COR-L47 (cell line): ENCODE measurements at places on chromosomes 2 and 18.
A peak's percentile ranks its signal among the peaks of the same experiment; 100 is the strongest.

DNA sequence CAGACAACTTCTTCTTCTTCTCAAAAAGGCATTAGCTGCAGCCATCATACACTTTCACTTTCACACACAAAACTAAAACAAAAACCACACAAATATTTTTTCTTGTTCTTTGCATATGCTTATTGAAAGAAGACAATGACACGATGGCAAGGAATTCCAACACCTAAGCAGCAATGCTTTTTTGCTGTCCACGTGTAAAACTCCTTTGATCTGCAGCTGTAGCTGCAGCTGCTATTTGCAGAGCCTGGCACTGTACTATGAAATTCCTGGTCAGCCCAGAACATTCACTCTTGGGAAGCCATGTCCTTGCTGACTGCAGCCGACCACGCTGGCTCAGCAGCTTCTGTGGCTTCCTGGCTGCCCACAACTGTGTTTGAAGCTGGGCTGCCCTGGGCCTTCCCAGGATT lies 316.2 kb downstream of the CDH2 start:
- peak; percentile 13 for DNase-seq

DNA sequence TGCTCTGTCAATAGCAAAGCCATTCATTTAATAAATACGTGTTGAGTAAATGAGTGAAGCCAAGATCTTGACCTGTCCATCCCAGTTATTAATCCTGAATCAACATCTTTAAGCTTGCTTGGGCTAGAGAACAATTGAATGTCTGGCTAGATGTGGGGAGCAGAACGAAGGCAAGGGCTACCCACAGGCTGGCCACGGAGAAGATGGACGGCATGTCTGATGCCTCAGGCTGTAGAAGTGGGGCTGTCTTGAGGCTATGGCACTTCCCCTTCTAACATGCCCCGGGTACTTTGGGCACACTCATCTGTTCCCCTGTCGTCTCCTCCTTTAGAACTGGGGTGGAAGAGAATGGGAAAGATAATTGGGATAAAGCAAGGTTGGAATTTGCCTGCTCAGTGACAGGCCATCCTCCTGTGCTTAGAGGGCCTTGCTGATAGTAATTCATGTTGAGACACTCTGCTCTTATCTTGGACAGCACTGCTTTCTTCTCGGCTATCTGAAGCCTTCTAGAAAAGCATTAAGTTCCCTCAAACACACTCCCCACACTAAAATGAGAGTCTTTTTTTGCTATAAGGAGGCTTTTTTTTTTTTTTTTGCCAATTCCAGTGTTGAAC lies 225.7 kb downstream of the MREG start:
- no peak for DNase-seq

DNA sequence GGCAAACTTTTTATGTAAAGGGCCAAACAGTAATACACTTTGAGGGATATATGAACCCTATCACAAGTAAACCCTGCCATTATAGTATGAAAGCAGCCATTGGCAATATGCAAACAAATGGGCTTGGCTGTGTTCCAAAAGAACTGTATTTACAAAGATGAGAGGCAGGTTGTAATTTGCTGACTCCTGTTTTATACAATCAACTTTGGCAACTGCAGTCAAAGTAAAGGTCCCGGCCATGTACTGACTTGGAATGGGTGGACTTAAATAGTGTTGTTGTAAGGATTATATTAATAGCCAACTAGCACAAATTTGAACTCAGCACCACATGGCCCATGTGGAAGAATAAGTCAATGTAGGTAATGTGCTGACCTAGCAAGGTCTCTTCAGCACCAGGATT lies 223.4 kb downstream of the WDPCP start:
- DNase-seq: peak; percentile 98

DNA sequence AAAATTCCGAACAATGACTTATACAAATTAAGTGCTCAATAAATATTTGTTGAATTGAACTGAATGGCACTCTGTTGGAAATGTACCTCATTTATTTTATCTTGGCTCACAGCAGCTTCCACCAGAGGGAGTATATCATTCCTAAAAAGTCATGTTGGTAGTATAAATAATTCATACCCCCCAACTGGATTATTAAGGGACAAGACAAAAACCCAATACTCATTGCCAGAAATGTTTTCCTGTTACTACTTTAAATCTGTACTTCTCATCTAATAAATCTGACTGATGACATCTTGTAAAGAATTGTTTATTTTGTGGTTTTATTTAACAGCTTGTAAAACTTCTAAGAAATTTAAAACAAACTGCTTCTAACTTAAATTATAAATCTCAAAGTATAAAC lies 163.9 kb downstream of the CDH2 start:
- DNase-seq: peak; percentile 43

DNA sequence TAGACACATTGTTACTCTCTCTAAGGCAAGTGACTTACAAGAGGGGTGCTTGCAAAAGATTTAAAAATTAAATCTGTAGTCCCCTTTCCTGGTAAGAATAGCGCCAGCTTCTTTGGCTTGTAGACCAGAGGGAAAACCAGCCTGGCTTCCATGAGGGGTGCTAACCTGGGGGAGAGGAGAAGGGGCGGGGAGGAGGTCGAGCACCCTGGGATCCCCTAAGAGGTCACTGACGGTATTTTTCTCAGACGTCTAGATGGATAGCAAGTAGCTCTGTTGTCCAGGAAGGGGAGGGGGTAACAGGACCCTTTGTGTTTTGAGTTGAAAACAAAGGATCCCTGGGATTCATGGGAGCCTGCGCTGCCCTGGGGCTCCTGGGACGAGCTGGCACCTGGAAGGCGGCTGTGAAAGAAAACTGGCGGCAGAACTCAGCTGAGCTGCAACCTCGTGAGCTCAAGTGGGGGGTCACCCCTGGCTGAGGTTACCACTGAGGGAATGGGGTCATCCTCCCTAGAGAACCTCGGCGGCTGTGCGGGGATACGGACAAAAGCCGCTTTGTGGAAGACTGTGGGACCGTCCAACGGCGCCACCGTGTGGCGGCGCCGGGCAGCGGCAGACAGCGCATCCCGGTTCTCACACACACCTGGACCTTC lies 37.8 kb upstream of the MRPL19 start:
- peak; percentile 26 for DNase-seq
